Transverse colon (tissue), 4 donors: ENCODE measurements at places on chromosomes 2 and 18. TPM values are rescaled to one million over a fixed set of nuclear protein-coding genes. Genes with fewer than 3 reads are reported as not detected.

TNS1 gene
- 487 TPM for total RNA-seq

DNA sequence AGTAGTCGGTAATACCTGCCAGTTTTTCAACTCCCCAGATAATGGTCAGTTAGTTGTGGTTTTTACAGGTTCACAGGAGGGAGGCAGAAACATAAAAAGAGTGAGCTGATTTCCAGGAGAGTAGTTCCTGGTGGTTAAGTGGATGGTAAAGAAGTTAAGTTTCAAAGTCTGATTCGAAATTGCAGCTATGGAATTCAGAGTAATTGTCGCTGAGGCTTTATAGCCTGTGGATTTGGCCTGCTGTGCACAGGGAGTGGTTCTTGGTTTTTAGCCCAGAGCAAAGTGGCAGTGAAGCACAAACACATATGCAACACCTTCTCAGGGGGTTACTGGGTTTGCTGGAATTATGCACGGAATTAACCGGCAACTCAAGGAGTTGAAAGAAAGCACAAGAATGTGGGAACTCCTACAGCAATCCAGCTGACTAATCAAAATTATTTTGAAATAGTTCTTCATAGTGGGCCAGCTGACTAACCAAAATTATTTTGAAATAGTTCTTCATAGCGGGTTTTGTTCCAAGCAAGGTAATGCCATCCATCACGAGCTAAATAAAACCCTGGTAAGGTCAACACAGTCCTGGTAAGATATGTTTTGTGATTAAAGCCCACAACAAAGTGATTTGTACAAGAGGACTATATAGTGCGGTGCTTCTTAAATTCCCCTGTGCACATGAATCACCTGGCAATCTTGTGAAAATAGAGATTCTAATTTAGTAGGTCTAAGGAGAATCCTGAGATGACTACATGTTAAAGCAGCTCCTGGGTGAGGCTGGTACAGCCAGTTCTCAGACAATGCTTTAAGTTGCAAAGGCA is 94.4 kb downstream of the SGPP2 start:
- peaks cover 23% of the 10 kb centered on the region for H3K4me1 ChIP-seq
- no peaks in the 10 kb centered on the region for H3K36me3 ChIP-seq
- H3K27me3 ChIP-seq = no peaks in the 10 kb centered on the region
- peak; percentile 66 for DNase-seq

HOXD9 gene
- 2.7 TPM for total RNA-seq

MDH1B gene
- 0.55 TPM for total RNA-seq

GRCh38 chr2:21257621-21258020 is 133.9 kb downstream of the TDRD15 start:
- no peaks in the 10 kb centered on the region for H3K36me3 ChIP-seq
- DNase-seq = no peak
- H3K27me3 ChIP-seq = no peaks in the 10 kb centered on the region
- H3K4me3 ChIP-seq = no peak overlapping the region
- no peaks in the 10 kb centered on the region for H3K4me1 ChIP-seq

CHST9 gene
- total RNA-seq = 0.80 TPM

GRCh38 chr18:36160959-36161371 is 26.3 kb upstream of the MOCOS start:
- no peak overlapping the region for H3K27ac ChIP-seq
- DNase-seq = no peak
- no peak overlapping the region for H3K4me3 ChIP-seq
- H3K36me3 ChIP-seq = peaks cover 5% of the 10 kb centered on the region
- H3K27me3 ChIP-seq = no peaks in the 10 kb centered on the region

DNA sequence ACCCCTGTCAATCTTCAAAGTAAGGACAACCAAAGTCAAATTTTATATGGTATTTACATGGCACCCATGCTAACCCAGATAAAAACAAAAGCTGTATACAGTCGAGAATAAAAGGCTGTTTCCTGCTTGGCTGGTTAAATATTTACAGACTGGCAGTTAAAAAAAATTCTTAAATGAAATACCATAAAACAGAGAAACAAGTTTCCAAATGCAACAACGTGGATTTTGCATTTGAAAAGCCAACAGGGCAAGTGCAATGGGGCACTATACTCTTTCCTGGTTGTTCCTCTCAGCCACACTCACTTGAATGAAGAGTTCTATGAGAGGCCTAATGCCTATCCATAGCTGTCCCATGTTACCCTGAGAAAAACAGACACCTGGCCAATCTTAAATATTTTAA is 6.1 kb upstream of the NR4A2 start:
- peaks cover 39% of the 10 kb centered on the region for H3K4me1 ChIP-seq
- peak overlapping the region; percentile 100 for H3K27ac ChIP-seq
- no peak overlapping the region for H3K4me3 ChIP-seq
- no peaks in the 10 kb centered on the region for H3K36me3 ChIP-seq
- no peaks in the 10 kb centered on the region for H3K27me3 ChIP-seq

DNA sequence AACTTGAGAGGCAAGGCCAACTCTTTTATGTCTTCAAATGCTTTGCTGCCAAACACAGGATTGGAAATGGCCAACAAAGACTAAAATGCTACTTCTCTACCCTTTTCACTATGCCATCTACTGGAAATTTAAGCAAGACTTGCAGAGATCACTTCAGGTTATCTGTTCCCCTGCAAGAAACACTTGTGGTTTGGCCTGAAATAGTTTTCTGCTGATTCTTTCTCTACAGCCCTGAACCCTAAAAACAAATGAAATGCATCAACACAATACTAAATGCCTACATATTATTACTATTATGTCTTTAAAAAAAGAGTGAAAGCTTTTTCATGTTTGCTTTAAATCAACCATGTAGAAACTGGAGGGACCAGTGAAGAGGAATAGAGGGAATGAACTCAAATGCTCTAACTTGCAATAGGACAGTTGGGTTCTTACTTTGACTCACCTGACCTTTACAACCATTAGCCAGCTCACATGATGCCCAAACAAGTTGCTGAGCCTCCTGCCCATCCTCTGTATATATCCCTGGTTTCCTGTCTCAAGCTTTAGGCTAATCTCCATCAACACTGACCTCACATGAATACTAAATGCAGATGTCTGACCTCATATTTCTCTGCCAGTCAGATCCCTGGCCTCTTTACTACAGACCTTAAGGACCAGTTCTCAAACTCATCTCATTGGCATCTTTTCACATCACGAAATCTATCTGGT is 17.5 kb upstream of the ADAM17 start:
- no peaks in the 10 kb centered on the region for H3K27me3 ChIP-seq
- H3K4me1 ChIP-seq = no peaks in the 10 kb centered on the region
- no peaks in the 10 kb centered on the region for H3K36me3 ChIP-seq
- no peak for DNase-seq
- H3K27ac ChIP-seq = no peak overlapping the region

DNA sequence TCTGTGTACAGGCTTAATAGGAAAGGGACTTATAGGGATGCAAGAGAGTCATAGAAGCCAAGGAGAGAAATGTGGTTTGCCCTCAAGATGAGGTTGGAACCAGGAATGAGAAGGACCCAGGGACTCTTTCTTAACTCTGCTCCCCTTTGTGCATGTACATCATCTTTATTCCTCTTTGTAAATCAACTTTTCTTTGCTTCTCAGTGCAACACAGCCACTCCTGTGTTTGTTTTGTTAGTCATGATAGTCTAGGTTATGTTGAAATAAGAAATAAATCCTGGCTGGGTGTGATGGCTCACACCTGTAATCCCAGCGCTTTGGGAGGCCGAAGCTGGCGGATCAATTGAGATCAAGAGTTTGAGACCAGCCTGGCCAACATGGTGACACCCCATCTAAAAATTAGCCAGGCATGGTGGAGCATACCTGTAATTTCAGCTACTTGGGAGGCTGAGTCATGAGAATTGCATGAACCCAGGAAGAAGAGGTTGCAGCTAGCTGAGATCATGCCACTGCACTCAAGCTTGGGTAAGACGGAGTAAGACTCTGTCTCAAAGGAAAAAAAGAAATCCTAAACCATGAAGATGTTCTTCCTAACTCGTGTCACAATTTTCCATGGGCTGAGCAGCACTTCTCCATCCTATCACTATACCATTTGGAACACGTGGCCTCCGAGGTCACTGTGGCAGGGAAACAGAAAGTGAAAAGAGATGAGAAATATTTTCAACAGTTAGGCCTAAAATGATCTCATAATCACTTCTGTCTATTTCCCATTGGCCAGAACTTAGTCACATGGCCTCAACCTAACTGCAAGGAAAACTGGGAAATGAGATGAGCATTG is 73.0 kb upstream of the TMEM17 start:
- no peak overlapping the region for H3K4me3 ChIP-seq
- H3K36me3 ChIP-seq = no peaks in the 10 kb centered on the region
- peak; percentile 15 for DNase-seq
- no peaks in the 10 kb centered on the region for H3K27me3 ChIP-seq

SLC30A3 gene
- 0.60 TPM for total RNA-seq

DNA sequence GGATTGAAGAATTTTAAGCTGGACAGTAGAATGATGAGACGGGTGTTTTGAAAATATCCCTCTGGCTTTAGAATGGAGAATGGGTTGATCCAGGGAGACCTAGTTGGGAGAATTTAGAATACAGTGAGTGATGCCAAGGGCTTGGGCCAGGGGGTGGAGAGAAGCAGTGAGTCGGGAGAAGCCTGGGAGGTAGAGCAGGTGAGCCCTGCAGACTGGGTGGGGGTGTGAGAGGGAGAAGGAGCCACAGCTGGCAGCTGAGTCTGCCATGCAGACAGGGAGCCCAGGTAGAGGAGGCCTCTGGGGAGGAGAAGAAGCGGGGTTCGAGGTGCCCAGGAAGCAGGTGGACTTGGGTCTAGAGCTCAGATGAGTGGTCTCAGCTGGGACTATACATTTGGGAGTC is 18.2 kb downstream of the CREG2 start:
- H3K36me3 ChIP-seq = no peaks in the 10 kb centered on the region
- H3K4me1 ChIP-seq = no peaks in the 10 kb centered on the region
- DNase-seq = no peak
- H3K27ac ChIP-seq = no peak overlapping the region

DNA sequence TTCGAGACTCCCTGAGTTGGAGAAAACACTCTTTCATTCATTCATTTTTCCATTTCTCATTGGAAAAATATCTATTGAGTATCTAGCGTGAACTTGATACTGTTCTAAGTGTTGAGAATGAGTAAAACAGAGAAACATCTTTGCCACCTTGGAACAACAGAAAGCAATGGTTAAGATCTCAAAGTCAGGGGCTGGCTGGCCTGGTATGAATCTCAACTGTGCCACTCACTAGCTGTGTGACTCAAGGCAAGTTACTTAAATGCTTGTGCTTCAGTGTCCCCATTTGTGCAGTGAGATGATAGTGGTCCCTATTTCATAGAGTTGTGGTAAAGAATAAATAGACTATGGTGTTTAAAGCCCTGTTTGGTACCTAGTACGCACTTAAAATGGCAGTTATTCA is 415.2 kb downstream of the NBAS start:
- no peak overlapping the region for H3K4me3 ChIP-seq
- H3K27me3 ChIP-seq = no peaks in the 10 kb centered on the region
- no peaks in the 10 kb centered on the region for H3K36me3 ChIP-seq
- DNase-seq = no peak
- H3K27ac ChIP-seq = no peak overlapping the region
- no peaks in the 10 kb centered on the region for H3K4me1 ChIP-seq

GRCh38 chr2:219168932-219169331 is 897 bp downstream of the SLC23A3 start:
- no peak overlapping the region for H3K4me3 ChIP-seq
- H3K4me1 ChIP-seq = peaks cover 18% of the 10 kb centered on the region
- H3K27me3 ChIP-seq = no peaks in the 10 kb centered on the region
- no peak for DNase-seq
- no peaks in the 10 kb centered on the region for H3K36me3 ChIP-seq
- no peak overlapping the region for H3K27ac ChIP-seq

DNA sequence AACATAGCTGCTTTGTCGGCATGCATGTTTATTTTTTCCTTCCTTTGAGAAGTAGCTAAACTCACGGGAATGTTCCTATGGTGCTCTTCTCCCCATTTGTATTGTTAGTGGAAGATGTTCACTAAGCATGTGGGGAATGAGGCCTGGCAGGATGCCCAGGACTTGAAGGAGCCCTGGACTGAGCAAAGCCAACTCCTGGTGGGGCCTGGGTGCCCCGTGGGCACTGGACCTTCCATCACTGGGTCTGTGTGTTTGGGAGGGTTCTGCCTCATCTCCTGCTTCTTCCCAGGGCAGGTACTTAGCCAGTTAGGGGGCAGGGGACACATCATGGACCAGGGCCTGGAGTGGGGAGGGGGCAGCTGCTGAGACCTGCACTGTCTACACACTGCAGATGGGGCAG is 49.3 kb downstream of the ACAA2 start:
- H3K4me1 ChIP-seq = no peaks in the 10 kb centered on the region
- DNase-seq = no peak
- H3K36me3 ChIP-seq = no peaks in the 10 kb centered on the region
- no peak overlapping the region for H3K4me3 ChIP-seq
- H3K27ac ChIP-seq = no peak overlapping the region

GRCh38 chr2:170216981-170217380 is 39.0 kb downstream of the MYO3B start:
- no peaks in the 10 kb centered on the region for H3K27me3 ChIP-seq
- no peak overlapping the region for H3K4me3 ChIP-seq
- no peaks in the 10 kb centered on the region for H3K36me3 ChIP-seq

DNA sequence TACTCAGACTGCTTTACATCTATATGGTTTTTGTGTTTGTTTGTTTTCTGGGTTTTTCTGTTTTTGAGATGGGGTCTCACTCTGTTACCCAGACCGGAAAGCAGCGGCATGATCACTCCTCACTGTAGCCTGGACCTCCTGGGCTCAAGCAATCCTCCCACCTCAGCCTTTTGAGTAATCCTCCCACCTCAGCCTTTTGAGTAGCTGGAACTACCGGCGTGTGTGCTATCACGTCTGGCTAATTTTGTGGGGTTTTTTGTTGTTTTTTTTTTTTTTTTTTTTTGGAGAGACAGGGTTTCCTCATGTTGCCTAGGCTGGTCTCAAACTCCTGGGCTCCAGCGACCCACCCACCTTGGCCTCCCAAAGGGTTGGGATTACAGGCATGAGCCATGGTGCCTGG is 9.1 kb downstream of the MAP3K2 start:
- no peak overlapping the region for H3K4me3 ChIP-seq
- H3K36me3 ChIP-seq = no peaks in the 10 kb centered on the region
- H3K27ac ChIP-seq = no peak overlapping the region
- H3K4me1 ChIP-seq = peaks cover 38% of the 10 kb centered on the region

WNT6 gene
- total RNA-seq = not detected

- peaks cover 94% of the 10 kb centered on the region for H3K4me1 ChIP-seq
- H3K4me3 ChIP-seq = no peak overlapping the region
- H3K27ac ChIP-seq = peak overlapping the region; percentile 58
- DNase-seq = peak; percentile 28
These were observed 11.0 kb downstream of the ANKRD12 start for GRCh38 chr18:9147440-9148202.

GRCh38 chr2:13143451-13143850 is 426.7 kb downstream of the TRIB2 start:
- no peaks in the 10 kb centered on the region for H3K36me3 ChIP-seq
- no peaks in the 10 kb centered on the region for H3K27me3 ChIP-seq
- no peaks in the 10 kb centered on the region for H3K4me1 ChIP-seq
- no peak overlapping the region for H3K4me3 ChIP-seq

DNA sequence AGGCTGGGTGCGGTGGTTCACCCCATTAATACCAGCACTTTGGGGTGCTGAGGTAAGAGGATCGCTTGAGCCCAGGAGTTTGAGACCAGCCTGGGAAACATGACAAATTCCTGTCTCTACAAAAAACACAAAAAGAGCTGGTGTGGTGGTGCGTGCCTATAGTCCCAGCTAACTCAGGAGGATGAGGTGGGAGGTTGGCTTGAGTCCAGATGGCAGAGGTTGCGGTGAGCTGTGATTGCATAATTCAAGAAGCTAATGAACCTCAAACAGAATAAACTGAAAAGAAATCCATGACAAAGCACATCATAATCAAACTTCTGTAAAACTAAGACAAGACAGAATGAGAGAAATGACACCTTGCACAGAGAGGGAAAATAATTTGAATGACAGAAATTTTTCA is 54.8 kb downstream of the SEMA4F start:
- H3K27me3 ChIP-seq = no peaks in the 10 kb centered on the region
- no peak for DNase-seq
- no peaks in the 10 kb centered on the region for H3K36me3 ChIP-seq
- H3K4me1 ChIP-seq = no peaks in the 10 kb centered on the region
